ENCODE measurements at places on chromosomes 4 and X.

DNA sequence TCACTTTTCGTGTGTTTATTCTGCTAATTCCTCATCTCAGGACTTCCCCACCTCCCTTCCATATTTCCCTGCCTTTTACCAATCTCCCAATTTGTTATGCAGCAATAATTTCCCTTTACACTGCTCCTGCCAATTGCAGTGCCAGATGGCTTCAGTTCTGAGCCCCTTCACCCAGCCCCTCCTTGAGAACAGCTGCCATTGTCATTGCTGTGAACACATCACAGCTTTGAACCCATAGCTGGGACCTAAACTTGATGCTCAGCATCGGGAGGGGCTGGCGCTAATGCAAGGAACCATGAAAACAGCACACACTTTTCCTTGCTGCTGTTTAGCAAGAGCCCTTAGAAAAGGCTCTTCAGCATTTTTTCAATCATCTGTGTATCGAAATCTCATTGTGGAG, 104.9 kb downstream of the ALPK1 start:
- no peak for DNase-seq

GRCh38 chr4:2061186-2062131, 2.3 kb downstream of the NAT8L start:
- no peak for DNase-seq

DNA sequence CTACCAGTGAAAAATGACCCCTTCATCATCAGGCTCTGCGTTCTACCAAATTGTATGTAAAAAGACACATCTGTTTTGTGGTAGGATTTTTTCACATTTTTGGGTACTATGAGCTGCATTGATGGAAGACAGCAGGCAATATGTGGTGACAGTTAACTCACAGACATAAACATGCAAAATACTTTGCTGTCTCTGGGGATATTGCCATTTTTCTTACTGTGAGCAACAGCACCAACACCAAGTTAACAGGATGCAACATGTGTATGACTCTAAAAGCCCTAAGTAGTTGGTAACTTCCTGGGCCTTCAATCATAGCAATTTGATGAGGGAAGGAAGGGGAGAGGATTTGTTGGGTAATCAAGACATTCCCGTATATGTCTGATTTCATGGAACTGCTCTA, 56.4 kb upstream of the DRP2 start:
- no peak for DNase-seq

- no peak for DNase-seq
Measured at GRCh38 chrX:129000018-129000417, 523.3 kb downstream of the SMARCA1 start.

- DNase-seq = no peak
Measured at GRCh38 chr4:34138385-34138784, 2105.9 kb downstream of the ARAP2 start.

- no peak for DNase-seq
Measured at GRCh38 chr4:143653031-143653430, 47.4 kb downstream of the FREM3 start.

DNA sequence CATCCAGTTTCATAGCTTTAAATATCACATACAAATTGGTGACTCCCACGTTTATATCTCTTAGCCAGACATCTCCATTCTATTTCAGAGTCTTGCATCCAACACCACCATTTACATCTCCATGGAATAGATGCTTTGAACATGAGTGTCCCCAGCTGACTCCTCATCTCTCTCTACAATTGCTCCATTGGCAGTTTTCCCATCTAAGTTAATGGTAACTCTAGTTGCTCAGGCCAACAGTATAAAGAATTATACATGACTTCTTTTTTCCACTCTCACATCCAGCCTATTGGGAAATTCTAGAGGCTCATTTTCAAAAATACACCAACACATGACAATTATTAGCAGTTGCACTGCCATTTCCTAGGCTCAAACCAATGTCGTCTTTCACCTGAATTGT, 388.2 kb downstream of the STIM2 start:
- DNase-seq = no peak

DNA sequence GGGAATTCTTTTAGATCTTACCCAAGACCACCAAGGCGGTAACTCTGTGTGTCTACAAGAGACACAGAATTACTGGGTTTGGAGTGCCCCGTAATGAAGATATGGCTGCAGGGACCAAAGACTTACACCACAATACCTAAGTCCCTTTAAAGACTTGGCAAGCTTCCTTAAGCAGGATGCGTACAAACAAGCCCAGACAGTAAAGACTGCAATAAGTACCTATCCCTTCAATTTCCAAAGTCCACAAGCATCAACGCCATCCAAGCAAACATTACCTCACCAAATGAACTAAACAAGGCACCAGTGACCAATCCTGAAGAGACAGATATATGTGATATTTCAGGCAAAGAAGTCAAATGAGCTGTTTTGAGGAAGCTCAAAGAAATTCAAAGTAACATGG, 42.3 kb upstream of the RNF128 start:
- DNase-seq = no peak

GRCh38 chr4:138643827-138644226, 371.8 kb upstream of the NOCT start:
- DNase-seq = no peak

DNA sequence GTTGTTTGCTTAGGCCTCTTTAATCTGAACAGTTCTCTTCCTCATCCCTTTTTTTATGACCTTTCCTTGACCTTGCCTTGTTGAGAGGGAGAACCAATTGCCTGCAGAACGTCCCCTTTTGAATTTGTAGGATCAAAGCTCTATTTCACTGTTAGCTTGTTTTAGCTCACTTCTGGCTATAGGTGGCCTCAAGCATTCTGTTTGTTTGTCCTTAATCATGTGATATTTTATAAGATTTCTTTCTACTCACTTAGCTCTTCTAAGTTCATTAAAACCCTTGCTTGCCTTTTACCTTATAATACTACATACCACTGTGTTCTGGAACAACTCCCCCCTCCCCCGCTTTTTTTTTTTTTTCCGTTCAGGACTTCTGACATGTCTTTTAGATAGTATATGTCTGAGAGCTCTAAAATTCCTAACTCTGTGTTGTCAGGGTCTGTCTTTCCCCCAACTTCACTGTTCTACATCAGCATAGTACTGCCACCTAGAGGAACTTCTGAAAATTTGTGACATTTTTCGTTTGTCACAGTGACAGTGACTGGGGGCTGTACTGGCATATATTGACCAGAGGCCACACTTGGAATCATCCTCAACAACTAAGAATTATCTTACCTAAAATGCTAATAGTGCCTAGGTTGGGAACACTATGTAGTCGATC, 128.5 kb downstream of the LARP7 start:
- no peak for DNase-seq

DNA sequence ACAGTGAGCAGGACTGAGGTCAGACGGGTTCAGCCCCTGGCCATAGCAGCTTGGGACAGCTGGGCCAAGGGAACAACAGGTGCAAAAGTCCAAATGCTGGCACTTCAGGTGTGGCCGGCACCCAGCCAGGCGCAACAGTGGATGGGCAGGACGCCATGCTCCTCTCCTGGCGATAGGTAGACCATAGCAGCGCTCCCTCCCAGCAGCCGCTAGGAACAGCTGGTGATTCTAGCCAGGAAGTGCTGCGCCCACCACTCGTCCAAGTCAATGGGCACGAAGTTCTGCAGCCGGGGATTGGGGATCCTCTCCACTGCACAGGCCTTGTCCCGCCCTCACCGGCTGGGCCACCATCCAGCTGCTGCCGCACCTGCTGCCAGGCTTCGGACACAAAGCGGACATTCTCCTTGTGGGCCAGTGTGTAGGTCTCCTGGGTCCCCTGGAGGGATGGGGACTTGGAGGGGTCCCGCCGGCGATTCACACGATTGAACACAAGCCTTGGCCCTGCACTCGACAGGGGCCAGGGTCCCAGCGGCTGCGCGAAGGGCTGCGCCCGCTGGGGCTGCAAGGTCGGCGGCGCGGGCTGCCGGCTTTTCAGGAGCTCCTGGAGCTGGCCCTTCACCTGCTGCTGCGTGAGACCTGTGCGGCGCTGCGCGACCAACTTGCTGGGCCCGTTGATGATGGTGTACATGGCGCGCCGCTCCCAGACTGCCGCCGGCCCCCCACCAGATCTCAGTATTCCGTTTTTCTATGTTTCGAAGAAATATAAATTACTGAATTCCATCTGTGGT, 227.5 kb upstream of the STK26 start:
- DNase-seq = no peak

DNA sequence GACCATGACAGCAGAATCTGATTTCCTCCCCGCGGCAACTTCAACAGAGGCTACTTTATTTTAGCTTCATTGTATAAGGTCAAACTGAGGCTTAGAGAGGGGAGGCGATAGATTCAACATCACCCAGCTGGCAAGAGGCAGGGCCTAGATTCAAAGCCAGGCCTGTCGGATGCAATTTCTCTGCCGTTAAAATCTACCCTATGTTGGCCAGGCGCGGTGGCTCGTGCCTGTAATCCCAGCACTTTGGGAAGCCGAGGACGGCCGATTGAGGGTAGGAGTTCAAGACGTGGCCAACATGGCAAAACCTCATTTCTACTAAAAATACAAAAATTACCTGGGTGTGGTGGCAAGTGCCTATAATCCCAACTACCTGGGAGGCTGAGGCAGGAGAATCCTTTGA, 182.2 kb downstream of the BCOR start:
- no peak for DNase-seq

DNA sequence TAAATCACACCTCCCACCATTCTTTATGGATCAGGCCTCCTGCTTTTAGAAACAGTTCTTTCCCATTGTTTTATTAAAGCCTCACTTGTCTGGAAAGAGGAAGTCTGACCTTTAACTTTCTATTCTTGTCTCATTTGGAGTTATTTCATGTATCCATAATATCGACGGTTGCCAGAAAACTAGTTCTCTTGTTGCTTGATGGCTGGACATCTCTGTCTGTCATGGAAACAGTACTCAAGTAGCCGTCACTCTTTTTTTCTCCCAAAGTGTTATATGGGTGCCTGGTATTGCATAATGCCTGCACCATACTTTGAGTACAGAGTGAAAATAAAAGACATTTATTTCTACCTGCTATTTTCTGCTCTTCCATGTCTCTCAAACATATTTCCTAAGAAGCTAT, 61.4 kb downstream of the PHEX start:
- DNase-seq = no peak

DNA sequence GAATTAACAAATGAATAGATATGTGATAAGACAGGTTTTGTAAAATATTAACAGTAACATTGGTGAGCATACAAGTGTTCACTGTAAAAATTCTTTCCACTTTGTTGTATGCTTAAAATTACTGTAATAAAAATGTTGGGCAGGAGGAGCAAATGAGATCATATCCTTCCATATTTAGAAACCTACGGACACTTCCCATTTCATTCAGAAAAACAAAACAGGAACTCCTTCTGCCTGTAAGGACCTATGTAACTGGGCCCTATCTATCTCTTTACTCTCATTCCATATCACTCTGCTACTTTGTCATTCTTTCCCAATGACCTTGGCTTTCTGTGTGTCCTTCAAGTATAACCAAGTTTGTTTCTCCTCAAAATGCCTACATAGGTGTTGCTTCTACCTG, 53.7 kb upstream of the SLC39A8 start:
- no peak for DNase-seq

DNA sequence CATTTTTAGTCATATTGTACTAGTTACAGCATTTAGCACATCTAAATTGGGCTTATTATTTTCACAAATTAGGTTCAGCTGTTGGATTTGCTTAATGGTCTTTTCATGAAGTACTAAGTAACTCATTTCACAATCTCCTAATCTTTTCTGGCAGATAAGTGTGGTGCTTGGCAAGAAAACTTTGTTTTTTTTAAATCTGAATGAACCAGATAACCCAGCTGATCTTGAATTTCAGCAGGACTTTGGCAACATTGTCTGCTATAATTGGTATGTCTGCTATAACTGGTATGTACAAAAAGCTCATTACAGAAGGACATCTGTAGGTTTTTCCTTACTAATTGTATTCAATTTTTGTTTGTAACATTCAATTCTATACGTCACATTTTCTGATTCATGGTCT, 22.7 kb downstream of the WDR19 start:
- DNase-seq = no peak

DNA sequence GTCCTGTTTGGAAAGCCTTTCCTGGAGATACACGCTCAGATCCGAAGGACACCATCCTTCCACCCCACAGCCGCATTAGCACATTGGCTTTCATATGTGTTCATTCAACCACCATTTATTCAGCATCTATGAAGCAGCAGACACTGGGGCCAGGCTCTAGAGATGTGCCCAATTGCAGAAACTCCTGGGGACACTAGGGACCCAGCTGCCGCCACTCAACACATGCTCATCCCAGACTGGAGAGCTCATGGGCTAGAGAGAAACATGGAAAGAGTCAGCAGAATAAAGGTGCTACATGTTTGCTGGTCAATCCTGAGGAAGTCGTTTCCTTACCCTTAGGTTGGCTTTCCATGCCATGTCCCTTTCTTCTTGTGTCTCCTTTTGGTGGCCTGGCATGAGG, 7.6 kb downstream of the CTAG1A start:
- no peak for DNase-seq

DNA sequence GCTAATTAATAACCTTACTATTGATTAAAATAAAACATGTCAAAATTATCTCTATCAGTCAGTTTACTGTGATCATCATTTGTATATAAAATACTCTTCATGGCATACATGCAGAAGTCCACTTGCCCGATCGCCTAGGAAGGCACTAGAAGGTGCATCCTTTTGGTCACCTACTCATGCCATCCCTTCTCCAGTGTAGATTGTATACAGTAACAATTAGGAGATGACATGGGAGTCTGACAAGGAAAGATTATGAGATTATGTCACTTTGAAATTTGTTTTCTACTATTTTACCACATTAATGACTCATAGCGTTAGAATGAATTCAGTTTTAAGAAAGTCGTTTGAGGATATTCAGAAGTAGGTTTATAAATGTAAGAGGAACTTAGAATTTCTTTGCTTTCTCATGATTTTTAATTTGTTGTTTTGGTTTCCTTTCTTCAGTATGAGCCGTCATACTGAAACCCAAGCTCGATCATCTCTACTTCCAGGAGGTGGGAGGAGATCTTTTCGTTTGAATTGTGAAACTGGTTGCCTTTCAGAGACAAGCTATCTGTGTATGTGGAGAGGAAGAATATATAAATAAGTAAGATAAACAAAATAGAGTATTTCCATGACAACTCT, 51.1 kb upstream of the UNC5C start:
- DNase-seq = no peak

- no peak for DNase-seq
Measured at GRCh38 chr4:80343887-80344286, 8.4 kb downstream of the CFAP299 start.

- no peak for DNase-seq
Measured at GRCh38 chr4:20532871-20533870, 167.1 kb upstream of the PACRGL start.

- DNase-seq = no peak
Measured at GRCh38 chr4:47972721-47973120, 43.8 kb downstream of the CNGA1 start.

DNA sequence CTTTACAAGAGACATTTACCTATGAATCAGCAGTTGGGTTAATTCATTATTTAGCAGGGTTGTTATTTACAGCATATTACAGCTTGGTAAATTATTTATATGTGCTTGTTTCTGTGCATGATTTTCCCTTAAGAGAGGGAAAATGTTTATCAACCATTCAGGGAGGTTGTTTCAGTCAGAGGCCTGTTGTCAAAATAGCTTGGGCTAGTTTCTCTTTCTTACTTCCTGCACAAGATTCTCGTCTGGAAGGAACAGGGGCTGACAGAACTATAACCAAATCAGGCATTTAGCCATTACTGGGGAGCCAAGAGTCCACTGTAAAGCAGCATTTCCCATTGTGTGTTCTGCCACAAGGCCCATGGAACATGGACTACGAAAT, 135.8 kb downstream of the HS6ST2 start:
- DNase-seq = no peak
